GM04504 (cell line): ENCODE measurements at places on chromosomes 7 and 10.

DNA sequence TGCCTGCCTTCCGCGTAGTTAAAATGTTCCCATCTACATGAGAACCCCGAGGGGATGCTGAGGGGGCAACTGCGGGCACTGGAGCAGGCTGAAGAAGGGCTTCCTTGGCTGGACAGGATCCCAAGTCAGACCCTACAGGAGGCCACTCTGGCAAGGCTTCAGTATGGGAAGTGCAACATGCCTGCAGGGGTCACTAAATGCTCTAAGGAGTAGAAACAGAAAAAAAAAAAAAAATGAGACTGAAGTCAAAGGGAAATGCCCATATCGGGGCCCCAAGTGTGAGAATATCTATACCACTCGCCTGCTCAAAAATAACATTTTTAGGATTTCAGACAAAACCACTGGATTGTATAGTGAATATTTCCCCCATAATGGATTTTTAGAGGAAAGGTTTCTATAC is 33.5 kb downstream of the FAM204A start:
- DNase-seq, result no peak

DNA sequence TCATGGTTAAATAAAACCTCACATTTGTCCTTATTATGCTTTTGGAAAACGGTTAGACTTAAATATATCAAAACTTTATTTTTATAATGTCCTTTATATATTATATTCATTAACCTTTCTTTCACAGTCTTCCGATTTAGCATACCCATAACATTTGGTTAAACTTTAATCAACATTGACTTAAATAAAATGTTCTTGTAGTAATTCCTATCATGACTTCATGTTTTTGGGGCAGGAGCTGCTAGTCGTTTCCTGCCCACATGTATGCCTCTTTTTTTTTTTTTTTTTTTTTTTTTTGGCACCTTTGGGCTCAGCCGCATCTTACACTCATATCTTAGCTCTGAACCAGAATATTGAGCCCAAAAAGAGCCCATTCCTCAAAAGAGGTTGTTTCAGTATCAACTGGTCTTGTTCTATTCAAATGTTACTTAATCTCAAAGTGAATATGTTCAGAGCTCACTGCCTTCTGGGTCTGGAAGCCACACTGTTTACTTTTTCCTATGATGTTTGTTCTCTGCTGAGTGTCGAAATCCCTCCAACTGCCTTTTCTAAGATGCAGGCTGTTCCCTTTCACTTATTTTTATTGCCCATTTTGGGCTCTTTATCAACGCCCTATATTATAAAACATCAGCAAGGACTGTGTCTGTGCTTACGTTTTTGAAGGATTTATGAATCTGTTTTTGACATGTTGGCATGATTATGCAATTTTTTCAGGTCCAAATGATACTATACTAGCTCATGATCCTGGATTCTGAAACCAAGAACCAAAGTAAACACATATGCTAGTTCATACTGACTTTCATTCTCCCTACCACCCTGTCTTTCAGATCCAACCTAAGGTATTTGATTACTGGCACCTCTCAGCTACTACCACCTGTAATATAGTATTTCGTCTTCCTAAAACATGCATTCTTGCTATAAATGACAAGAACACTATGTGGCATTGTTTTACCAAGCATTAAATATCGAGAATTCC is 914.4 kb downstream of the PCDH15 start:
- no peak for DNase-seq

- DNase-seq, result peak; percentile 0
These were observed 879.5 kb downstream of the SORCS1 start for GRCh38 chr10:106284802-106285587.

GRCh38 chr10:103696411-103697145 is 158.8 kb downstream of the SH3PXD2A start:
- DNase-seq, result peak; percentile 74

GRCh38 chr10:84825330-84825729 is 496.9 kb downstream of the CCSER2 start:
- DNase-seq, result no peak
